CD14-positive monocyte (primary cell): ENCODE measurements at places on chromosomes 2 and 18.

DNA sequence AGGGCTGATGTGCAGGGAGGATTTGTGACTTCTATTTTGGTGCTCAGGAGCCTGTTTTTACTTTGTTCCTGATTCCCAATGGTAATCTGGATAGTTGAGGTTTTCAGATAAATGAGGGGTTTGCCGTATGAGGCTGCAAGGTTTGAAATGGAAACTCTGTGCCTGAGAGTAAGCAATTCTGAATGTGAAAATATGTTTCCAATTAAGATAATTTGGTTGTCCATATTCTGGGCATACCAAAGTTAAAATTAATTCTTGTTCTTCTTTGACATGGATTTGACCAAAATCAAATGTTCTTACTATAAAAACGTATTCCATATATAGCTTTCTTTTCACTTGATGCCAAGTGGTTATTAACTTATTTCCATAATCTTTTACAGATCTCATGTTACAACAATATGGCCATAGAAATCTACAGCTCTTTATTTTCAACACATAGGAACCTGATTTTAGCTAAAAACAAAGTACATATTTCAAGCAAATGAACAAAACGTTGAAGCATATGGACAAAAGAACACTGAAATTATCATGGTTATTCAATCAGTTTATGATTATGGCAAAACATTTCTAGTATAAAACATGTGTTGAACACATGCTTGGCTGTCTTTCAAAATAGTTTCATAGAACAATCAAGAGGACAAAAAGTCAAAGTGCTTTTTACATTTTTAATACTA, 63.4 kb upstream of the ARHGAP28 start:
- DNase-seq = no peak

- DNase-seq = no peak
Observed at GRCh38 chr2:18372641-18373040, 187.8 kb downstream of the RDH14 start.

DNA sequence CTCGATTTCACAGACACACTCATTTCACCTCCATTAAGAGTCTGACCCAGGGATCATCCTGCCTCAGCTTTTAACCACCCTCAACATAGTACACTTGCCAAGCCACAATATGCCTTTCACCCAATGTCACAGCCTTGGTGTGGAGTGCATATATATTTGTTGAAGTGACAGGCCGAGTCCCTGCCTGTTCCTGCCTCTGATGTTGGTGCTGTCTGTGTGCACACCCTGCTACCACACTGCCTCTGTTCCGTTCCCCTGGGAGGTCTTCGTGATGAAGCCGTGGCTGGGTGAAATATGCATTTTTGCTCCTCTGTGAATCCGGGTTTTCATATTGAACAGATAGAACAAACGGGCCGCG, 90.3 kb downstream of the RNF144A start:
- DNase-seq = no peak

GRCh38 chr2:213145715-213146242, 5.6 kb downstream of the IKZF2 start:
- DNase-seq = no peak

GRCh38 chr18:10270151-10270571, 184.3 kb upstream of the APCDD1 start:
- DNase-seq = no peak

GRCh38 chr18:51068105-51068504, 38.1 kb downstream of the SMAD4 start:
- DNase-seq = no peak

DNA sequence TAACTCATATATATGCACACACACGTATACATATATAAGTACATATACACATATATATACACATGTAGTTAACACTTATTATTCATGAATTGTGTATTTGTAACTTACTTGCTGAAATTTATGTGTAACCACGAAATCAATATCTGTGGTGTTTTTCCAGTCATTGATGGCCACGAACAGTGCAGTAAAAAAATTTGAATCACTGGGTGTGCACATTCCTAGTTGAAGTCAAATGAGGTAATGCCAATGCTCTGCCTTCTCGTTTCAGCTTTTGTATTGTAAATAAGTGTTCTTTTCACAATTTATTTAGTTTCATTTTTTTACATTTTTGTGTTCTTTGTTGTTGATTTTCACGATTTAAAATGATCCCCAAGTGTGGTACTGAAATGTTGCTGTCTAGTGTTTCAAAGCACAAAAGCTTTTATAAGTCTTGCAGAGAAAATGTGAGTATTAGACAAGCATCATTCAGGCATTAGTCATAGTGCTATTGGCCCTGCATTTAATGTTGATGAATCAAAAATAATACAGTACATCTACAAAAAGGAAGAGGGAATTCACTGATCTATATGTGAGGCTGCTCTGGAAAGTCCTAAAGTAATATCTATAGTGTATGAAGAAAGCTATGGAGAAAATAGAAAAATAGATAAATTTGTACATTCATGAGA, 419.0 kb downstream of the DSC3 start:
- no peak for DNase-seq

DNA sequence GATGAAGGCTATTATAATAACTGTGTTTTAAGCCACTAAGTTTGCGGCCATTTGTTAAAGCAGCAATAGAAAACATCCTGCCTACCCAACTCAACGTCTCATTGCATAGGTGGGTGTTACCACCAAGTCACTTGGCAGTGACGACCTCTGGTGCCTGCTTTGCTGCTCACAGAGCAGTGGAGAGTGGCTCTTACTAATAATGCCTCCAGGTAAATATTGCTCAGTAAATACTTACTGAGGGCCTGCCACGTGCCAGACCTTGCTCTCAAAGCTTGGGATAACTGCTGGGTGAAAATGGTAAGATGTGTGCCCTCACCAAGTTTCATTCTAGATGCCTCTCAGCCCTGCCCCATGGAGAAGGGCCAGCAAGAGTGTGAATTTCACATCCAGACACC, 27.7 kb downstream of the ITGA6 start:
- DNase-seq = no peak

GRCh38 chr2:64141674-64142405, 2.4 kb downstream of the PELI1 start:
- DNase-seq = peak; percentile 12

- no peak for DNase-seq
Observed at GRCh38 chr2:217351378-217351777, 491.5 kb upstream of the TNP1 start.

GRCh38 chr18:8942021-8942908, 160.2 kb upstream of the NDUFV2 start:
- DNase-seq = no peak

GRCh38 chr2:163878718-163879117, 142.9 kb upstream of the FIGN start:
- no peak for DNase-seq

DNA sequence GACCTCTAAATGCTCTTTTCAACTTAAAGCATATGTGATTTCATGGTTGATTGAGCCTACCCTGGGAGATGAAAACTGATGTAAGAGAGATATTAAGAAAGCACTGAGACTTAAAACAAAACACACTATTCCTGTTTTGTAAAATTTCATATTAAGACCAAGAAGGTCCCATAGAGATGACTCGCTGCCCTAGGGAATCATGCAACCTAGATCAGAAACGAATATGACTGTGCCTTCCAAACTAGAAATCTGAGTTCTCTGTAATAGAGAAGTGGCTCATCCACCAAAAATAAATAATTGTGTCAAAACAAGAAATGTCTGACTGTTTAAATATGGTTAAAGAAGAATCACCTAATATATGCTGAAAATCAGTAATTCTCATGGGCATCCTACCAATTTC, 776.8 kb upstream of the SOX11 start:
- DNase-seq = no peak

- DNase-seq = no peak
Observed at GRCh38 chr18:35507192-35507591, 9.4 kb upstream of the INO80C start.

DNA sequence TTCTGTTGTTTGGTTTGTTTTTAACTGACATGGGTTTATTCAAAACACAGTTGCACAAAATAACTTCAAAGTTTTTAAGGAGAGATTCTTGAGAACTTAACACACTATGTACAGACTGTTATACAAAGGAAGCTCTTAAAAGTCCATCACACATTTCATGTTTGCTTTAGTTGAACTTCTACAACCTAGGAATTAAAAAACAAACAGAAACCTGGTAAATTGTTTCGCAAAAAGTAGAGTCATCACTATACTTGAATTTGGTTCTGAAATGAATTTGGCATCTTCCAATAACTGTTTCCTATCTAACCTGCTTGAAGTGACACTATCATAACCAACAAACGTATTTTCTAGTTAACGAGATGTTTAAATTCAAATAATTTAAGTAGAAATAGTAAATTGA, 21.8 kb downstream of the TRIP12 start:
- no peak for DNase-seq

GRCh38 chr2:126527836-126528490, 128.0 kb upstream of the GYPC start:
- DNase-seq = peak; percentile 37

- DNase-seq = no peak
Observed at GRCh38 chr2:86274918-86275275, 62.5 kb downstream of the REEP1 start.
